ENCODE measurements at places on chromosomes 4 and X.

DNA sequence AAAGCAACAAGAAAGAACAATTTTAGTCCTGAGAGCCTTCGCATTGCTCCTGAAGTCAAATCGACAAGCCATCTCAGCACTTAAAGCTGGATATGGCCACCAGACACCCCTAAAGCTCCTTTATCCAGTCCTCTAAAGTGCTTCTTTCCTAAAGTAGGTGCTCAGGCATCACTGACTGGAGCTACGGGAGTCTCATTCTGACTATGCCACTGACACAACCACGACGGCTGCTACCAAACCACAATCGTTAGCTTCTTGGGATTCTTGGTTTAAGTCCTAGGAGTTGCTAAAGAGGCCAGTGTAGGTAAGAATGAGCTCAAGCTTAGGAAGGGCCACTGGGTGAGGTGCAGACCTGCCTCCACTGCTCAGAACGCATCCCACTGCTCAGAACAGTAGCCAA is 1.0 kb downstream of the SLC10A6 start:
- no peak for DNase-seq

GRCh38 chr4:137203601-137204000 is 328.7 kb downstream of the PCDH18 start:
- no peak for DNase-seq

DNA sequence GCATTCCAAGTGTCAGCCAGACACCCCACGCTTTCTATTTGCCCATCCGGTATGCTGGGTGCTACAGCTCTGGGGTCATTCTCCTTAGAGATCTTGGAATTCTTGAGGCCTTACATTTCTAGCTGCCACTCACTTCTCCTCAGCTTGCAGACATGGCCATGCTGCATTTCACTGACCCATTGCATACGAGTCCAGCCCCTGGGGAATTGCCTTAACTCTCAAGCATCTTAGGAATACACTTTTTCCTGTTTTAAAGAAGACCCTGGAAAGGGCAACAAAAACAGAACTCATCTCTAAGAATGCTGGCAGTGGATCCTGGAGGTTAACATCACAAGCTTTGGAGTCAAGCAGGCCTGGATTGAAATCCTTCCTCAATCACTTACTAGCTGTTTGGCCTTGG is 122.0 kb upstream of the LNX1 start:
- no peak for DNase-seq

DNA sequence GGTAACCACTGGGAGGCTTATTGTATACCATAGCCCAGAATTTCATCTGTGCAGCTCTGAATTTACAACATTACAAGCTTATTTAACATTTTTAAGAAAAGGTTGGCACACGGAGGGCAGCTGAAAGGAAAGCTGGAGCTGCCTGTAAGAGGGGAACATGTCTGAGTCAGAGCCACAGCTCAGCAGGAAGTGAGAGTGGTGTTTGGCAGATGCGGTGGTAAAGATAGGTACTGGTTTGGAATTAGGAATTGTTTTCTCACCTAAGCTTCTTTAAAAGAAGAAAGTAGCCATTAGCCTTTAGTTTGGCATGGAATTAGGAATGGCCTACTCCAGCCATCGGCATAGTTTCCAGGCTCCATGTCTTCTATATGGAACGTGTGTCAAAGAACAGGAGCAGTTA is 172.5 kb upstream of the ANXA3 start:
- no peak for DNase-seq

DNA sequence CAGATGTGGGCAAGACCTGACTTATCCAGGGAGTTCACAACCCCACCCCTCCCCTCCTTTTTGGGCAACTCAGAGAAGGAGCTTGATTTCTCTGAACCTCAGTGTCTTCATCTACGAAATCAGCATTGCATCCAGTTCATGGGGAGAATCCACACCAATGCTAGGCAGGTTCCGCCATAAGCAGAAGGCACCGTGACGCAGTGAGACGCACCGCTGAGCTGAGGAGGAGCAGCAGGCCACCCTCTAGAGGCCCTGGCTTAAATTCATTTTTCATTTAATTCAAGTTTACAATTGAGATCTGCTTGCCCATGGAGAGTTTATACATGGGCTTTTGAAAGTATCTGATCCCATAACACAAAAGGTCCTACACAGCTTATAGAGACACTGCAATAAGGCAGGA is 55.7 kb downstream of the CPZ start:
- DNase-seq, result no peak

DNA sequence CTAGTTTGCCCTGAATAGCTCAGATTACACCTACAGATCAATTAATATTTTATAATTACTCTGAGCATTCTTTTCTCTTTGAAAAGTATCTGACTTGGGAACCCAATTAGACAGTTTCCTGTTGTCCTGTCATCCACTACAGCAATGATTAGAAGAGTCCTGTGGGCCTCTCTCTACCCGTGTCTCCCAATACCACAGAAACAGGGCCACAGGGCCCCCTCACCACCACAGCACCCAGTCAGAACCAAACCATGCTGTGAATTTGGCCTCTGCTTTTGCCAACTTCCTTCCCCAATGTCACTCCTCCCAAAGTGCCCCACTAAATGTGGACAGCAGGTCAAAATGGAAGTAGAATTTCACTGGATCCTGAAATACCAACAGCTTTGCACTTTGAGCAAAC is 10.3 kb downstream of the USP46 start:
- DNase-seq, result no peak

DNA sequence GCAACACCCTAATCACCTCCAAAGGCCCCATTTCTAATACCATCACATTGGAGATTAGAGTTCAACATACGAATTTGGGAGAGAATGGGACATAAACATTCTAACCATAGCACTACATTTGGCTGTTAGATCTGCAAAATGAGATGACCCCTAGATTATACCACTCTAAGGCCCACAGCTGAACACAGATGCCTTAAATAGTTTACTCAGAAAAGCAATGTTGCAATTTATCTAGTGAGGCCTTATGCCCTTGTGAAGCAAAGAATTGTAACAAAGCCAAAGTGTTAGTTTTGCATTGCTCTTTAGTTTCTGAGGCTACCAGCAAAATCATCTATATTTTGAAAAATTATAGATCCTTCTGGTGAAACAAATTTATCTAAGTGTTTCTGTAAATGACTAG is 31.6 kb upstream of the ARHGEF6 start:
- DNase-seq, result no peak

DNA sequence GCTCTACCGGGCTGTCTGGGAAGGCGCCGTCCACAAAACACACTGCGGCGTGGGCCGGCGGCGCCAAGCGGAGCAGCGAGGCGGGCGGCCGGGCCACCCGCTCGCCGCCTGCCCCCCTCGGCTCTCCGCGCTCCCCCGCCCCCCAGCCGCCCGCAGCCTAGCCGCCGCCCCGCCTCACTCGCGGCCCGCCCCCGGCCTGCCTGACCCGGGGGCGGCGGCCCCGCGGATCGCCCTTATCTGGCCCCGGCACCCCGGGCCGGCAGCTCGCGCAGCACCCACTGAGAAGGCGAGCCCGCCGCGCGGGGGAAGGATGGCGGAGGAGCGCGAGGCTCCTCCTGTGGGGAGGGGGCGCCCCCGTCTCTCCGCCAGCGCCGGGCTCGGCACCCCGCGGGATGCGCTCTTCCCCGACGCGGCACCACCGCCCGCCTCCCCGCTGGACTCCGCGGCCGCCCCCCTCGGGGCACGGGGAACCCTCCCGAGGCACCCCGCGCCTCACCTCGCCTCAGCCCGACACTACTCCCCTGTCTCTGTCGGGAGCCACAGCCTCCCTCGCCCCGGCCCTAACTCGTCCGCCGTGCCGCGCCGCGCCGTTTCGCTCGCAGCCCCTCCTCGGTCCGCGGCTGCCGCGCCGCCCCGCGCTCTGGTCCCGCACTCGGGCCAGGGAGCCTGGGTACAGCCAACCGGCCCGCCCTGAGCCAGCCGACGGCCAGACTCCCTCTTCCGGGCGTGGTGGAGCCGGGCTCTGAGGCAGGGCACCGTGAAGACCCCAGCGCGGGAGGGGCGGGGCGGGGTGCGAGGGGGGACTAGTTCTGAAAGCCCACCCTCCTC is 566 bp downstream of the ATP11C start:
- no peak for DNase-seq
